Muscle of arm (tissue), 14 donors: ENCODE measurements at places on chromosomes 11 and 22. TPM values are rescaled to one million over a fixed set of nuclear protein-coding genes. Genes with fewer than 3 reads are reported as not detected.

The OR8K3 gene
- not detected for polyA plus RNA-seq

The MCHR1 gene
- polyA plus RNA-seq, result not detected

The WBP2NL gene
- 0.75 TPM for polyA plus RNA-seq

The E2F8 gene
- polyA plus RNA-seq, result 20.6 TPM

The TPH1 gene
- 0.41 TPM for polyA plus RNA-seq

The MYOD1 gene
- 249 TPM for polyA plus RNA-seq

The NRGN gene
- polyA plus RNA-seq, result 3.8 TPM

The GUCY1A2 gene
- polyA plus RNA-seq, result 8.7 TPM

The SCGB2A2 gene
- polyA plus RNA-seq, result not detected

The PHETA2 gene
- polyA plus RNA-seq, result 22.4 TPM

The CABP2 gene
- polyA plus RNA-seq, result not detected

The ZP1 gene
- polyA plus RNA-seq, result not detected

The API5 gene
- 53.6 TPM for polyA plus RNA-seq

The KIF18A gene
- not detected for polyA plus RNA-seq

The NPAS4 gene
- polyA plus RNA-seq, result 0.58 TPM

The GLB1L2 gene
- 1.1 TPM for polyA plus RNA-seq

The CCDC157 gene
- 1.2 TPM for polyA plus RNA-seq

The APOL3 gene
- polyA plus RNA-seq, result 8.9 TPM

The MS4A3 gene
- 0.45 TPM for polyA plus RNA-seq

The POLR3H gene
- polyA plus RNA-seq, result 19.8 TPM

The TMEM45B gene
- 15.9 TPM for polyA plus RNA-seq

The SCN2B gene
- 6.3 TPM for polyA plus RNA-seq

The SH3BP1 gene
- 5.2 TPM for polyA plus RNA-seq

The TRIM48 gene
- not detected for polyA plus RNA-seq

The FAM227A gene
- polyA plus RNA-seq, result 0.87 TPM

The OR51E2 gene
- 0.90 TPM for polyA plus RNA-seq

The CTSC gene
- 53.9 TPM for polyA plus RNA-seq

The IFITM1 gene
- not detected for polyA plus RNA-seq

The OR52K2 gene
- polyA plus RNA-seq, result not detected

The GNG3 gene
- 1.2 TPM for polyA plus RNA-seq

The KRTAP5-10 gene
- not detected for polyA plus RNA-seq

The ZNF214 gene
- 2.4 TPM for polyA plus RNA-seq

The DLG2 gene
- not detected for polyA plus RNA-seq

The OR52A5 gene
- not detected for polyA plus RNA-seq

The MEI1 gene
- 0.87 TPM for polyA plus RNA-seq

The GPHA2 gene
- not detected for polyA plus RNA-seq

The KCTD14 gene
- polyA plus RNA-seq, result 1.7 TPM

The SDHD gene
- 92.7 TPM for polyA plus RNA-seq

The UPK3A gene
- polyA plus RNA-seq, result not detected

The C22orf31 gene
- 1.3 TPM for polyA plus RNA-seq

The APOA4 gene
- polyA plus RNA-seq, result not detected
